ENCODE measurements at places on chromosomes 16 and 17.

DNA sequence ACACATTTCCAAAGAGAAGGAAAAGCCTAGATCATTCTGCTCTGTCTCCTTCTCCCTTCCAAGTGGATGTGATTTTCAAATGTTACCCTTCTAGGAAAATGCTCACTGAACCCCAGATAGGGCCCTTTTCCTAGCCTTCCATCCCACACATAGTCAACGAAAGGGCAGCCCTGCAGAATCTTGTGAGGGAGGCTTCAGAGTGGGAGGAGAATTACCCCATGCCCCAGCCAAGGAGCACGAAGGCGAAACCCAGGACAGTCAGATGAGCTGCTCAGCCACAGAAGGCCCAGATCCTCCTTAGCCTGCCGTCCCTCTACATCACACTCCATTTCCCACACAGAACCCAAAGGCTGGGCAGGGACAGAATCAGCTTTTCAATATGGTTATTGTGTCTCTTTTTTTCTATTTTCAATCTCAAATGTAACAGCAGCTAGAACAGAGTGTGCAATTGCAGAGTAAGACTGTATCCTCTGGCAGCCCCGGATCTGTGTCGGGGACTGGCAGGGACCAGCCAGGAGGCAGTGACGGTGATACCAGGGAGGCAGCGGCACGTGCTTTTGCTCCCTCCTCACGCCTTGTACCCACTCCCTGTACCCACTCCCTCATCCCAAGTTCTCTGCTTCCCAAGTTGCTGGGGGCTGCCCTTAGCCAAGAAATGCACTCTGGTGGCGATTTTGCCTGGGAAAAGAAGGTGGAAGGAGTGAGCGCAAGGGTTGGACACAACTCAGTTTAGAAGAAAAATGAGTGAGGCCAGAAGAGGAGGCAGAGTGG lies 3.7 kb upstream of the SDK2 start:
- DNase-seq, result no peak

DNA sequence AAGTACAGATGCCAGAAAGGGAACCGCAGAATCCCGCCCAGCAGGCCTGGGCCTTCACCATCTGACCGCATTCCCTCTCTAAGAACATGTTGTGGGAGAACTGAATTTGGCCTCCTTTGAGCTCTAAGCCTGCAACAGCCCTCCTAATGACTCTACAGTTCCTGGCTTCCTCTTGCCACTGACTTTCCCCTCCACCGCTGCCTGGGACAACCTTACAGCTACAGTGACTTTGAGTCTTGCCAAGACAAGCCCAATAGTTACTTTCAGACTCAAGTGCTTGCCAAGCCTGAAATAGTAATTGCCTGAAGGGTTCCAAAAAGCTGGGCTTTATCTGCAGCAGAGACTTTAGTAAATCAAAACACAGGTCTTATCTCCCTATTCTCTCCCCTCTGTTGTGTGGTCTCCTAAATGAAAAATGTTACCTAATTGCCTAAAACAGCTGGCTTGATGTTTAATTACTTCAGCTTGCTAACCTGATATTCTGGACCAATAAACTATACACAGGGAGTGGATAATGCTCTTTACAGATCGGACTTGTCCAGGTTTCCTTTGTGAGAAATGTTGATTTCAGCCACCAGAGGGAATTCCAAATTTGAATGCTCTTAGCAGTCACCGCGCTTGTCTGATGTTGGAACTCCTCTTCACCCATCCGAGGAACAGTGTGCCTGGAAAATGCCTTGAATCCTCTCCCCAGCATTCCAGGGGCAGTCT lies 85.1 kb upstream of the TBX2 start:
- no peak for DNase-seq

DNA sequence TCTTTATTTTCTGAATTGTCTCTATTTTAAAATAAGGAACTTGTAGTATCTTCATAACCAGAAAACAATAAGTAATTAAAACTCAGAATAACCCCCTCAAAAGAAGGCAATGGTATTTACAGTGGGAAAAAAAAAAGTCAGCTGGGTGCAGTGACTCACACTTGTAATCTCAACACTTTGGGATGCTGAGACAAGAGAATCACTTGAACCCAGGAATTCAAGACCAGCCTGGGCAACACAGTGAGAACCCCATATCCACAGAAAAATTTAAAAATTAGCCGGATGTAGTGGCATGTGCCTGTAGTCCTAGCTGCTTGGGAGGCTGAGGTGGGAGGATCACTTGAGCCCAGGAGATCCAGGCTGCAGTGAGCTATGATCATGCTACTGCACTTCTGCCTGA lies 33.5 kb downstream of the ADAM11 start:
- no peak for DNase-seq

GRCh38 chr16:1216296-1216619 lies 8.8 kb downstream of the TPSG1 start:
- DNase-seq, result no peak

DNA sequence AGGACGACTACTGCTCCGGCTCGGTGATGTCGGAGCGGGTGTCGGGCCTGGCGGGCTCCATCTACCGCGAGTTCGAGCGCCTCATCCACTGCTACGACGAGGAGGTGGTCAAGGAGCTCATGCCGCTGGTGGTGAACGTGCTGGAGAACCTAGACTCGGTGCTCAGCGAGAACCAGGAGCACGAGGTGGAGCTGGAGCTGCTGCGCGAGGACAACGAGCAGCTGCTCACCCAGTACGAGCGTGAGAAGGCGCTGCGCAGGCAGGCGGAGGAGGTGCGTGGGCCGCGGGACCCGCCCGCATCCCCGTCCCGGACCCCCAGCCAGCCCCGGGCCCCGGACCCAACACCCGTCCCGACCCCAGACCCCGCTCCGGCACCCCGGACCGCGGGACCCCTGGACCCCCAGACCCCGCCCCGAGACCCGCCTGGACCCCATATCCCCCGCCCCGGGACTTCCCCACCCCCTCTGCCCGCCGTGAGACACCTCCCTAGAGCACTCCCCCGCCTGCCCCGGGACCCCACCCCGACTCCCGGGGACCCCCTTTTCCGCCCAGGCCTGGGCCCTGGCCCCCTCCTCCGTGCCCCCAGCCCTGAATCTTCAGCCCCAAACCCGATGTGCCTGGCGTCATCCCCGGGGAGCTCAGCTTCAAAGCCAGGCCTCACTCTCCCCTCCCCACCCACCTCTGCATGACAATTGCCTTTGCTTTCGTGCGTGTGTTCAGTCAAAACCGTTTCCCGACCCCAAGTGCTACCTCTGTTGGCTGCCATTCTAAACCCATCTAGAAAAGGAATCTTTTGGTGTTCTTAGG lies 594 bp downstream of the MAPK8IP3 start:
- no peak for DNase-seq

DNA sequence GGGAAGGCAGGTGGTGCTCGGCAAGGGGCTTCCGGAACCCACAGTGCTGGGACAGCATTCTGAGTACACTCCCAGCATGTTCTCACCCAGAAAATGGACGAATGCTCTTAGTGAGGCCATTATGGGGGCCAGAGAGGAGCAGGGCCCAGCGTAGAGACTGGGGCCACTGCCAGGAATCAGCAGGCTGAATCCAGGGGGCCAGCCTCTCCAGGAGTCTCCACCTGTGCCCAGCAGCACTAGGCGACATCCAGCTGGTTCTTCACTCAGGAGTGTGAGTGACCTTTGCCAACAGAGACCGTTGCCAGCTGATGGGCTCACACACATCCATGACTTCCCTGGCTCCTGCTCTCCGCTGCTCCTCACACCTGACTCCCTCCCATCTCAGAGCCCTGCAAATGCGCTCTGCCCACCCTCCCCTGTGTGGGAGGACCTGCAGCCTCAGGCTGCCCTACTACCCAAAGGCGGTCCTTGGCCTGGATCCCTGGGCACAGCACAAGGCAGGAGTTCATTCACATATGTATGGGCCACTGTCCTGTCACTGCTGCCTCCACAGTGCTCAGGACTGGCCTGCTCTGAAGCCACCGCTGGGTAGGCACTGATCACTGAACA lies 5.1 kb downstream of the RHBDF1 start:
- DNase-seq, result no peak

DNA sequence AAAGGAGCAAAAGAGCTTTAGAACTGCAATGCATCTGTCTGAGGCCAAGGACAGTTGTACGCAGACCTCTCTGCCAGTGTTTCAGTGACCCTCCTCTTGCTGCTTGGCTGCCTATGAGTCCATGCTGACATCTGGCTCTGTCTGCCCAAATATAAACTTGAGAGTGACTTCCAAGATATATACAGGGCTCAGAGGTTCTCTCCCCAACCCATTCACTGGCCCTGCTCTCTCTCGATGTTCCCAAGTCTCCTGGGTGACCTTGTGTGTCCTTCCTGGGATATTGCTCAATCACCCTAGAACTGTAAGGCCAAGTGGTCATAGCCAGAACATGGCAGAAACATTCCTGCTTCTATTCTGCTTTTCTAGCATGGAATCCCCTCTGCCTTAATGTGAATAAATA lies 716.3 kb downstream of the WWOX start:
- DNase-seq, result no peak

DNA sequence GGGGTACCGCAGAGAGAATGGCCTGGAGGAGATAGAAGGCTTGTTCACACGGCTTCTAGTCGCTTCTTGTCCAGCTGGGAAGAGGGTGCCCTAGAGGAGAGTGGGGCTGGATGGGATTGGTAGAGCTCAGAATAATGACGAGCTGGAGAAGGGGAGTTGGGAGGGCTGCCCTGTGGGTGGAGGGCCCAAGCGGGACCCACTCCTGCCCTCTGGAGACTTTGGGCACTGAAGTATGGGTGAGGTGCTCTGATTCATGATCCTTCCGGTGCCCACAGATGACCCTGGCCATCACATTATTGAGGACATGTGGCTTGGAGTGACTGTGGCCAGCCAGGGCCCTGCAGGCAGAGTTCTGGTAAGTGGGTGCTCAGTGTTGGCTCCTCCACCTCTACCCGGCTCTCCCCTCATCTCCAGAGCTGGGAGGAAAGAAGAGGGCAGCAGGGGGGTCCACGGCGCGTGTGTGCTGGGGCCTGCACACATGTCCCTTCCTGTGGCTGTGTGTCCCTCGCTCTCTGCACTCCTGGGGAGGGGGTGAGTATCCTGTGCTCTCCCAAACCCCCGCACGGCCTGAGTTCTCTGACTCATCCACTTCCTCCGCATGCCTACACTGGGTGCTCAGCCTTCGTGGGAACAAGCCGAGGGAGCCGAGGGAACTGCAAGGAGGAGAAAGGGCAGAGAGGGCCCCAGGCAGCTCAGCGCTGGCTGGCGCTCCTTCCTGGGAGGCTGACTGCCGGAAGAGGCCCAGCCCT lies 8.5 kb downstream of the ITGA3 start:
- no peak for DNase-seq

DNA sequence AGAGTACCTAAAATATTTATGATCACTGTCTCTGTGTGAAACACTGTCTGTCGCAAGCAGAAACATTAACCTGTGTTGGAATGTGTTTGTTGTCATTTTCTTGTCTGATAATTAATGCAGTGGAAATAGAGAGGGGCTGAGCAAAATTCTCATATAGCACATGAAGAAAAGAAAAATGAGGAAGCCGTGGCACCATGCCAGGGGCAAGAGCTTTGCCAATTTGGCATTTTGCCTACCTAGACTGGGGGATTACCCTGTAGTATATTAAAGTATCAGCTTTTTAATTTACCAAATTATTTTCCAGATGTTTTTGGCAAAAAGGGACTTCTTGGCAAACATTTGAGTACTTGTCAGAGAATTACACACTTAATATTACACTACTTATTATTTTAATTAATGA lies 1326.6 kb upstream of the GOT2 start:
- DNase-seq, result no peak

- no peak for DNase-seq
Observed at GRCh38 chr17:37604556-37604955, 4.7 kb downstream of the SYNRG start.

DNA sequence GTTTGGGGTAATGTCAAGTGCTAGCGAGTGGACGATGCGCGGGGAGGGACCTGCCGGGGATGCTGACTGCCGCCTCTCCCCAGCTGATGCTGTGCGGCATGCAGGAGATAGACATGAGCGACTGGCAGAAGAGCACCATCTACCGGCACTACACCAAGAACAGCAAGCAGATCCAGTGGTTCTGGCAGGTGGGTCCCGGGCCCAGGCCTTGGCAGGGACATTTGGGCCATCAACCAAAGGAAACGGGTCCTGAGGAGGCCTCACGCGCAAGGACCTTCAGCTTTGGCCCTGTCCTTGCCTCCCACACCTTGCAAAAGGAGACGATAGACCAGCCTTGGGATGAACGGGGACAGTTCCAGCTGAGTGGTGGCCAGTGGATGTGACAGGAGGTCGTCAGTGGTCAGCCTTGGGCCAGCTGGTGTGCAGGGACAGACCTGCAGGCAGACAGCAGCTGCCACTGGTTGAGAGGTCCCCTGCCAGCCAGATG lies 13.6 kb upstream of the CLEC18A start:
- no peak for DNase-seq

DNA sequence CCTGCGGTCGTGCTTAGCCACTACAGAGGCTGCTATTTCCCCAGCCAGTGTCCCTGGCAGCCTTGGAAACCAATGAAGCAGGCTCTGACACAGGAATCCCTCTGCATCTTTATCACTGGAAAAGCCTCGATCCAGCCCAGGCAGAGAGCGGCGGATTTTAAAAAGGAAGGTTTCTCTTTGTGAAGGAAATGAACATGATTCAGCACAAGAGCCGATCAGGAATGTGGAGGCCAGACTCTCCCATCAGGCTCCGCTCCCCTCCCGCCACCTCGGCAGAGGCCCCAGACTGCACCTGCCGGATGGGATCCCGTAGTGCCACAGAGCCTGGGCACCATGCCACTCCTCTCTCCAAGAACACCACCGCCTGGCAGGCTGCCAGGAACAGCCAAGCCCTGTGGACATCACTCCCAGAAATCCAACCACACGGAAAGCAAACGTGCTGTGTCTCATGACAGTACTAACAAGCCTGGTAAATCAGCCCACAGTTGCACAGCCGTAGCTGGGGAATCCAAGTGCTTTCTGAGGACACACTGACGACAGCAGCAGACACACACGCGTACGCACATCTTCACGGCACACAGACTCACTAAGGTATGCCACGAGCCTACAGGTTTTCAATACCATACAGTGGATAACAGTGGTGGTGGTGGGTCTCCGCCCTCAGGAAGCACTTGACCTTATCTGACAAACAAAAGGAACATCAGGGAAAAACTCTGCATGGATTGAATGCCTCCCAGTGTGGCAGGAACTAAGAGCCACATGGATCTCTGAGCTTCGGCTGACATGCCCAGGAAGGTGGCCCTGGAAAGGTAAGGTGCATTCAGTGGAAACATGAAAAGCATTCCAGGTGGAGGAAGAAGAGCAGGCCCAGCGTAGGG lies 5.4 kb downstream of the LRRC75A start:
- DNase-seq, result no peak

DNA sequence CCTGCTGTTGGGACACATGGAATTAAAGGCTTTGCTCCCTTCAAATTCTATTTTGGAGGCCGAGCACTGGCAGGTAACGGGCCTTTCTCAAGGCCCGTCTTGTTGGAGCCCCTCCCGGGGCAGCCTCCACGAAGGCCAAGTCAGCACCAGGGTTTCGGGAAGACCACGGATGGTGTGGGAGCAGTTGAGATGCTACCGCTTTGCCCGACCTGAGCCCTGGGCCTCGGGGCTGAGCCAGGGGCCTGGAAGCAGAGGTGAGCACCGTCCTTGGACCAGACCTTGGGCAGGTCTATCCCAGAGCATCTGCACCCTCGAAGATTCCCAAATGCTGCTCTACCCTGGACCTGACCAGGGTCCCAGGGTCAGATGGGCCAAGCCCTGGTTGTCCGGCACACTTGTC lies 23.0 kb downstream of the C17orf100 start:
- no peak for DNase-seq

GRCh38 chr17:82489851-82490511 lies 29.6 kb upstream of the FOXK2 start:
- no peak for DNase-seq

Data from hematopoietic multipotent progenitor cell treated with erythropoietin and hydrocortisone succinate and interleukin-3 and kit ligand, for 17 days (in vitro differentiated cells).